ENCODE measurements at places on chromosomes 4 and X.

DNA sequence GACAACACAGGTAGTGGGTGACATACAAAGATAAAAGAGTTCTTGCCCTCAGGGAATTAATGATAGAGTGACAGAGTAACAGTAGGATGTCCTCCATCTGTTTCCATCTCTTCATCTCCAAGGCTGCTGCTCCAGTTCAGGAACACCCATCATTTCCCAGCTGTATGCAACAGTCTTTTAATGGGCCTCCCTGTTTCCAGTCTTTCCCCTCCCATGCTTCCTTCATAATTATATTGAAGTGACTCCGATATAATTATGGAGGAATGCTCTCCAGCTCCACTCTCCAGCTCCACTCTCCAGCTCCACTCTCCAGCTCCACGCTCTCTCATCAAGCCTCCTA is 65.3 kb upstream of the MSN start:
- no peak for DNase-seq

DNA sequence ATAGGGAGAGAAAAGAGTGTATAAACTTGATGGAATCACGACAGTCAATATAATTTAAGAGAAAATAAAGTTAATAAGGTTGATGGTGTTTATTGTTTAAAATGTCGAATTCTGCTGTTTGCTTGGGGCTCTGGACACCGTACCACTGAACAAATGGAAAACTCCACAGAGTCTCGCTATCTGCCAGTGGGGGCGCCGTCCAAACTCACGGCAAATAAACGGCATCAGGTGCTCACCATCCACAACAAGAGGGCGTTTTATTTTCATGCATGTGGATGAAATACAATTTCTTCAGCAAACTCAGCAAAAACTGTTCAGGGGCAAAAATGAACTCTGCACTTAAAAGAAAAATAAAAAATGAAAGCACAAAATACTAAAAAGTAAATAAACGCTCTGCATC is 46.6 kb upstream of the FAM47C start:
- no peak for DNase-seq

GRCh38 chr4:71941001-71941400 is 90.8 kb upstream of the NPFFR2 start:
- no peak for DNase-seq

DNA sequence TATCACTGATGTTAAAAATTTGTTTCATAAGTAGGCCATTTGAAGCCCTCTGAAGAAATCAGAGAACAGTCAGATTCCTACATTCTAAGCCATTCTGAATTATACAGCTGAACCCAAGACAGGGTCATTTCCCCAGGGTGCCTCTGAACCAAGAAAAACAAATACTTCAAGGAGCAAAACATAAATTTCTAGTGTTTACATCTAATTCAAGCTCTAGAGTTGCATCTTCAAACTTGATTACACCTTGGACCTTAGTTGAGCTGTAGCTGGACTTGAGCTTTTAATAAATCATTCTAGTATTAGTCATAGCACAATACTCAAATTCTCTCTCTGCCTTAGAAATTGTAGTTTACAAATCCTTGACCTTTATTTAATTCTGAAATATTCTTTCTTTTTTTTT is 87.6 kb upstream of the IL15 start:
- DNase-seq, result no peak

DNA sequence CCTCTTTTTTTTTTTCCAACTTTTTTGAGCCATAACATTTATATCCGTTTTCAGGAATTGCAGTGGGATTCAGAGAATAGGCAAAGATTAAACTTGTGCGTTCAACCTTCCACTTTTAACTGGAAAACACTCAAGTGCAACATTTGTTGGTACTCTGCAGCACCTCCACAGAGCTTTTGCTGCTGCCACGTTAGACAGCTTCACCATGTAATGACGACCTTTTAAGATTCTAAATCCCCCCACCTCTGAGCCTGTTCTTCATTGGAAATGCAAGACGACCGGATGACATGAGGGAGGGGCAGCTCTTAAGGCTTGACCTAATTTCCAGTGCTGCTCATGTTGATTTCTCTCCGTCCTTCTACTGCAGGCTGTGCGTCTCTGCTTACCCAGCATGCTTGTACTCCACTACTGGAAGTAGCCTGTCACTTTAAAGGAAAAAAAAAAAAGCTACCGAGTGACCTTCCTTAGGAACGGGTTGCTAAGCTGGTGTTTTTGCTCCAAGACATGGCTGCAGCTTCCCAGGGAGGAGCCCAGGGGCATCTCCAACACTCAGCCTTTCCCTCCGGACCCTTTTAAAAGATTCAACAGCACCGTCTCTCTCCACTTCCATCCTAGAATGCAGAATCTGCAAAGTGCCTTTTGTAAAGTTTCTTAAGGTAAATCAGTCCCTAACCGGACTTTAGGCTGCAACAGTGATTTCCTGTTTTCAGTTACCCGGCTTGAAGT is at the start of gene CC2D2A:
Gene CC2D2A, plus strand, starts transcription at position 481 of the 726 bp plus-strand sequence. CDS start 6,051 bp downstream, outside the sequence.
- DNase-seq, result no peak

GRCh38 chrX:68843992-68844391 is 15.2 kb downstream of the EFNB1 start:
- no peak for DNase-seq

- DNase-seq, result no peak
These were observed 167.6 kb downstream of the GC start for GRCh38 chr4:71616168-71616811.

DNA sequence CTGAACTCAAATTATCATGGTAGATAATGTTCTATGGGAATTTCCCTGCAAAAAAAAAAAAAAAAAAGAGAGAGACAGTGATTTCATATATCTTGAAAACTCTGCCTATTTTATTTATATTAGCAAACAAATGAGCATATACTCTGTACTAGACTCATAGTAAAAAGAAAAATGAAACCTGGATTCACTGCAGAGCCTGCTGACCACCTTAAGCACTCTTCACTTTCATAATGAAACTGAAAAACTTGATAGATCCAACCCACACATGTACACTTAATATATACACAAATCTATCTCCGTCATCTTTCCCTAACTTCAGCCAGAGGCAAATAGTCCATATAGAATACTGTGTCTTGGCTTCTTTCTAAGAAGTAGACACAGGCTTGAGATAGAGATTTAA is 226.1 kb upstream of the KCNIP4 start:
- DNase-seq, result no peak
